ENCODE measurements at places on chromosomes 7 and 10.

DNA sequence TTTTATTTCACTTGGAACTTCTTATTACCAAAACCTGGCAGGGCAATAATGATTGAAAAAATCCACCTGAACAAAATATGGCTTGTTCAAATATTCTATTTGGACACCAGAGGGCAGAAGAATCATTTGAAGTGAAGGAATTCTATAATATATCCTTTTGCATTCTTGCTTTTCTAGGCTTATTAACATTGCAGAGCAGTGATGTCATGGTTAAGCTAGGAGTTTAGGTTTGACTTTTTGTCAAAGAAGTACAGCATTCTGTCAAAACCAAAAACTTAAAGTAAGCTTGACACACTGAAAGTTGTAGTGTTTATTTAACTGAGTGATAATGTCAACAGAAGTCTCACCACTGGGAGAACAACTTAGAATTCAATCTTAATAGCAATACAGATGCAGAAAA is 156.0 kb downstream of the SEMA3D start:
- DNase-seq, result no peak

GRCh38 chr10:30171601-30172000 is 112.2 kb upstream of the JCAD start:
- no peak for DNase-seq

DNA sequence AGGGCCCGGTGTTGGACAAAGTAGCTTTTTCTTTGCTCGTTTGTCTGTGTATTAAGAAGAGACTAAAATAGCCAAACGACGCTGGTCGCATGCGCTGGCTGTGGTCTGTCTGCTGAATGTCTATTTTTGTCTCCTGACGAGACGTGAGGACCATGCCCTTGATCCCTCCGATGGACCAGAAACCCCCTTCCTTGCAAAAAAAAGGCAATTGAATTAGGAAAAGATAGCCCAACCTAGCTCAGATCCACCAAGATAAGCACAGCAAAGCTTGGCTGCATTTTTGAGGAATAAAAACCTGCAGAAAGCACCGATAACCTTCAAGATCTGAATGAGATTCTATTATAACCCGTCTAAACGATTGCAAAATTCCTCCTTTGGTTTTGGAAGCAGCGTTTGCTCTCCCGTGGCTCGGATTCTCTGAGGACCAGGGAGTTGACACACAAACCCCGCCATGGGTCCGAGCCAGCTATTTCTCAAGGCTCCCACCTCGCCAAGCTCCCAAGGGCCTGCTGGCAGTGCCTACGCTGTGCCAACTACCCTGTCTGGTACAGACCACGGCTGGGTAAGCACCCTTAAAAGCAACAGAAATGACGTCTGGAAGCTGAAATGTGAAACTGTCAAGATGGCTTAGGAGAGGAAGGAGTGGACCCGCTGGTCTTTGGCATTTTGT is 17.7 kb upstream of the TTYH3 start:
- DNase-seq, result no peak

DNA sequence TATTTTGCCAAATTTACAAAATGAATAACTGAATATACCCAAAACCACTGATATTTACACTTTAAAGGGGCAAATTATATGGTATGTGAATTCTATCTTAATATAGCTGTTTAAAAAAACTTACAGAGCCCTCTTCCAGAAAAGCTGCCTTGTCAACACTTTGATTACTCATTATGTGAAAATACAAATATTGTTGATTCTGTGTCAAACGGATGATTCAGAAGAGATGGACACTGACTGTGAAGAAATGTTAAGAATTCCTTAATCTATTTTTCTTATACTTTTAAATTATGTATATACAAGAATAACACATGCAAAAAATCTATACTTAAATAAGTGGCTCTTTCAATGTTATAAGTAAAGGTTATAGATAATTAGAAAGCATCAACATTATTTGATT is 41.5 kb downstream of the SMURF1 start:
- DNase-seq, result no peak

GRCh38 chr7:40211276-40212003 is 76.6 kb downstream of the SUGCT start:
- no peak for DNase-seq

- DNase-seq, result no peak
Measured at GRCh38 chr7:29281782-29282541, 87.4 kb downstream of the CHN2 start.

GRCh38 chr7:74138945-74139843 is 35.0 kb upstream of the EIF4H start:
- DNase-seq, result no peak

- no peak for DNase-seq
Measured at GRCh38 chr10:112376396-112376790, 2.5 kb downstream of the ACSL5 start.

DNA sequence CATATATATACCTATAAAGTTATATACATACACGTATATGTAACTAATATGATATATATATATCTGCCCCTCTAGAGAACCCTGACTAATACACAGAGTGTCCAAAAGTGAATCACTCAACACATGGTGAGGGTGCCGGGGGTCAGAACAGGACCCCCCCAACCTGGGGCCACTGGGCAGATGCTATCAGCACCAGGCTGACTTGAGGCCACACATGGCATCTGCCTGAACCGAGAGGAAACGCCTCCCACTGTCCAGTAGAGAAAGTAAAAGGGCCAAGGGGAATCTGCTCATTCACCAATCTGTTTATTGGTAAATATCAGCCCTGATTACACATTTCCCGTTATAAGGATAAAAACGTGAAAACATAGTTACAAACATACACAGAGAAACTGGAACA is 218.3 kb downstream of the PTPRN2 start:
- DNase-seq, result no peak

- DNase-seq, result no peak
Measured at GRCh38 chr7:861222-861621, 15.1 kb upstream of the GET4 start.

DNA sequence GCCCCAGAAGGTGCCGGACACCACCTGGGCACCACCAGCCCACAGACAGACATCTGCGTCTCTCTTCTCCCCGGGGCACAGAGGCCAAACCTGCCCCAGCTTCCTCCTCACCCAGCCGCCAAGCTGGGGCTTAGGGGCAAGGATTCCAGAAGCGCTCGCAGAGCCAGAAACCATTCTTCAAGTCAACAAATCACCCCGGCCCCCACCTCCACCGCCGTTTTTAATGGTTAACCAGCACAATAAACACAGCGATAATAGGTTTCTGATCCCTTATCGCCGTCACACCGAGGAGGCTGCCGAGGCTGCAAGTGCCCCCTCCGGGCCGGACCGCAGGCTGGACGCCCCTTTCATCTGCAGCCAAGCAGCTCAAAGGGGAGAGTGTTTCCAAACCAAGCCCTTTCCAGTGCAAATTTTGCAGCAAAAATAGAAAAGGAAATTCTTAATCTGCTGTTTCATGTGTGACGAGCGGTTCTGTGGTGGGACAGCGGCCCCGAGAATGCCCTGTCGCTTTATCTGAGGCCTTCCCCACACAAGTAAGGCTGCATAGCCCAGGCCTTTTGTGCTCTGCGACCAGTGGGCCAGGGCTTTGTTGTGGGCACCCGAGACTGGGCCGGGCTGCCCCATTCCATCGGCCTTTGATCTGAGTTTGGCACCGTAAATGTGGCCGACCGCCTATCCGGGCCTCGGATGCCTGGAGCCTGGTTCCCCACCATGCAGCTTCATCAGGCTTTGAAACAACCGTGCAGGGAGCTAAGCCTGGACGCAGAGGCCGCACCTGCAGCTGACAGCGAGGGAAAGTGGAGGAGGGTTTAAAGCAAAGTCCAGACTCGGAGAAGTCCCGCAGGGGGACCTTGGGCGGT is 83.2 kb downstream of the FOXL3 start:
- no peak for DNase-seq

- no peak for DNase-seq
Measured at GRCh38 chr7:12297283-12298108, 86.4 kb downstream of the TMEM106B start.

GRCh38 chr7:46143949-46144917 is 223.2 kb upstream of the IGFBP3 start:
- no peak for DNase-seq

DNA sequence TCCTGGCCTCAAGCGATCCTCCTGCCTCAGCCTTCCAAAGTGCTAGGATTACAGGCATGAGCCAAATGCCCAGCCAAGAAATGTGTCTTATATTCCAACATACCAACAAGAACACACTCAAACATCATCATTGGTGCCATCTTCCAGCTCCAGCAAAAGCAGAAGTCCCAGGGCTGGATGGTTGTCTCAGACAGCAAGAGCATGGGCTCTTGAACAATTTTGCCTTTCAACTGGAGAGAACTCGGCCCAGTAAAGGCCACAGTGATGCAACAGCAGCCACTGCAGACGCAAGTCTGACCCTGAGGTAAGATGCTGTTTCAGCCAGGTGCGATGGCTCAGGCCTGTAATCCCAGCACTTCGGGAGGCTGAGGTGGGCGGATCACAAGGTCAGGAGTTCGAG is 52.8 kb upstream of the NFE2L3 start:
- no peak for DNase-seq

DNA sequence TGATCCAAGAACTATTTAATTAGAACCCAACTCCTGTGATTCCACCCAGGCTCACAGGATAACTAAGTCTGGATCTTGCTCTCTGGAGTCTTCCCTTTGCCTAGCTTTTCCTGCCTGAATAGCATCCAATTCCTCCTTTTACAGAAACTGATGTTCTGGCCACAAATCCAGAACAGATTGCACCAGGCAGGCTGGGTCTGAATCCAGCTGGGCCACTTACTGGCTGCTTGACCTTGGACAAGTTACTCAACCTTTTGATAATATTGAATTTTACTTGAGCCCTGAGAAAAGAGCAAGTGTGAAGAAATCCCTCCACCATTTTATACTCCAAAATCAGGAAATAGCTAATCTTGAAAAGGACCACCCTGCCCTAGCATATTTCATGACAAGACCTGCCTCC is 55.5 kb upstream of the SLC35G1 start:
- no peak for DNase-seq

GRCh38 chr10:88245974-88246511 is 337.1 kb downstream of the RNLS start:
- no peak for DNase-seq

DNA sequence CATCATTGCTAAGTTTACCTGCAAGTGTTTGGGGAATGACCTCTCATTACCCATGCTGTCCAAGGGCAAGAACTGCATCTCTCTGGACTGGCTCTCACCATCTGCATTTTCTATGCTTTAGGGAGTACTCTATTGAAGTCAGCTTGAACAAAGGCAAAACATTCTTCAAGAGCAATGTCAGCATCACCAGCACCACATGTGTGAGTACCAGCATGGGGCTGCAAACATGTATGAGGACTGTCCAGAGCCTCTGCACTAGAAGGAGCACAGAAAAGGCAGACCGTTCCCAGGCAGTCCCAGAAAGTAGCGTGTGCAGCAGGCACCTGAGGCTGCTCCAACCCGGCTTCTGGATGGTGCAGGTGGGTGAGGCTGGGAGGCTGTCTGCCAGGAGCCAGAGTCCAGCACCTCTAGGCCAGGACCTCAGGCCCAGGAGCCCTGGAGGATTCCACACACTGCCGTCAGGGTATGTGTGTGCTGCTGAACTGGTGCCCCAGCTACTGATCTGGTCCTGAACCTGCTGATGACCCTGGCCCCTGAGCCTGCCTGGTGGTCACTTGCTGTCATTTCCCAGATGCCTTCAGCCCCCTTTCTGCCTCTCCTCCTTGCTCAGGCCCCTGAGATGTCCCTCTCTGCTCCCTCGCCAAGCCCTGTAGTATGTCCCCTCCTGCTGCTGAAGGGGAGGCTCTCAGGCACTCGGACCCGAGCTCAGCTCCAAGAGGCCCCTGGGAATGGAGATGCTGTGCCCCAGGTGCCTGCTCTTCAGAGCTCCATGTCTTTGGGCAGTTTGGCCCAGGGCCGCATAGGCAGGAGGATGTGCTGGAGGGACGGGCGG is 20.7 kb downstream of the ANTXRL start:
- DNase-seq, result no peak

DNA sequence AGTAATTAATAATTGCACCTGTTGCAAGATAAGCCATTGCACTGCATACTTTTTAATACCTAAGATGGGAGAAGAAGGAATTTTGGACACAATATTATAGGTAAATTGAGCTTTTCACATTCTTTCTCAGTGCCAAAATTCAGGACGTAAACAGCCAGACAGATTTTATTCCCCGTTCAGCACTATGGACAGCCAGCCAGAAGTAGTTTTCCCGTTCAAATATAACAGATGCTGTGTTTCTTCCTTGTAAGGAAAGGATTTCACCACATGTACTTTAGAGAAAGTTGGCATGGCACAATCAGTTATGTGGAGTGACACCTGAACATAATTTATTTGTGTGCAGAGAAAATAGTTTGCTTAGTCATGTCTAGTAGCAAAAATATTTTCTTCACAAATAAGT is 34.8 kb downstream of the SEMA3E start:
- DNase-seq, result no peak

DNA sequence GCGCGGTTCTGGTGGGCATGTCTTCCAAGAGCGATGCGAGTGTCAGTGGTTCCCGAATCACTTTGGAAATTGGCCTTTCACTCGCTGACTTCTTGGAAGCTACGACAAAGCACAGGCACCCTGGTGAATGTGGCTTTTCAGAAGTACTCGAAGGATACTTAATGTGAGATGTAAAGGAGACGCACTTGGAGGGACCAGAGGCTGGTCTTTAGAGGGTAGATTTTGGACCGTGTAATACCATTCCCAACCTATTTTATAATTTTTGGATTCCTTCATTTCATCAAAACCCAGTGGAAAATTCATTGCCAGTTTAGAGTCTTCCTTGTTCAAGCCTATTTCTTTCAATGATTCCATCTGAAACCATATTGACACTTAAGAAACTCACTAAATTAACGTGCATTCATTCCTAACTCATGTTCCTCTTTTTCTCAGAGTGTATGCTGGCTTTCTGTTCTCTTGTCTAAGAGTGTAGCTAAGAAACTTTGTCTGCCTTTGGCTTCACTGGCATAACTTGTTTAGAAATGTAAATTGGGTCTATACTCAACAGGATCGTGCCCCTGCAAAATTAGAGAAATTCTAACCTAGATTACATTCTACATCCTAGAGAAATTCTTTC is 645 bp upstream of the COPG2 start:
- no peak for DNase-seq

DNA sequence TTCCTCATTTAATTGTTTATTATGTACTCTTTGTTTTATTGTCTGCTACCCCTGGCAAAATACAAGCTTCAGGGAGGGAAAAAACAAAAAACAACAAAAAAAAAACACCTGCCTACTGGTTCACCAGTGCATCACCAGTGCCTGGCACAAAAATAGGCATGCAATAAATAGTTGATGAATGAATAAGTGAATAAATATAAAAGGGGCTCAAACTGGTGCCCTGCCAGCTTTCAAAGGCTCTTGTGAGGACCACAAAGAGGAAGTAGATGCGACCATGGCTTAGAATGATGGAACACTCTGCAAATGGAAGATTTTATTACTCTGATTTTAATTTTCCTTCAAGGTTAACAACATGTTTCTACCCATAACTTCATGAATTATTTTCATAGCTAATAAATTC is 213.0 kb upstream of the INHBA start:
- no peak for DNase-seq

GRCh38 chr10:61835946-61836887 is 65.3 kb upstream of the ARID5B start:
- no peak for DNase-seq

DNA sequence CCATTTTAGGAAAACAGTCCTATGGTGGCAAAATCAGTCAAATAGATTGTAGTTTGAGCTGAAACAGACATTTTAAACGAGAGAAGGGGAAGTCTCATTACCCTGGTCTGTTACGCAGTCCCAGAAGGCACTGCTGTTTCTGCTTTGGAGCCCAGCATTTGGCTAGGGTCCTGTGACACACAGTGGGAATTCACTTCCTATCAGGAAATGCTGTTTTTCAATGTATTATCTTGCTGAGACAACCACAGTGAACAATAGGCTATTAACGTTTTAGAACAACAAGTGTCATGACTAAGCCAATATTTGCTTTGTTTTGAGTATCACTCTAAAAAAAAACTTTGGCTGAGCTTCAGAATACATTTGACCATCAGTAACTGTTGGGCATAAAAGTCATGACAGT is 74.1 kb downstream of the ADD3 start:
- DNase-seq, result no peak
